ENCODE measurements at places on chromosomes 6 and 20.

DNA sequence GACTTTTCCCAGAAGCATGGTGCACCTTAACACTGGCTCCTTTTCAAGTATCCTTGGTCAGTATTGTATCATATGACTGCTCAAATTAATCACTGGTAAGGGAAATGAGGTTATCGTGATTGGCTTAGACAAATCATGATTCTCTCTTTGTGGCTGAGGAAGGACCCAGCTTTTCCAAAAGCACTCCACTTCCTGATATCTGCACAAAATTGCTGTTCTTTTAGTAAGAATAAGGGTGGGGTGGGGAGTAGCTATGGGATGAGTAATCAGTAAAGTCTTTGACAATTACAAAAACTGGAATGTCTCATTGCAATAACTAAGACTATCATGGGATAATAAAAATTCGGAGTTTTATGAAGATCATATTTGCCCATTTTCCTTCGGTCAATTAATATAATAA, 9.0 kb upstream of the RIPPLY2 start:
- DNase-seq = no peak

GRCh38 chr6:82086944-82087343, 160.6 kb downstream of the IBTK start:
- no peak for DNase-seq

GRCh38 chr20:38228436-38228835, 32.1 kb downstream of the KIAA1755 start:
- DNase-seq = no peak

DNA sequence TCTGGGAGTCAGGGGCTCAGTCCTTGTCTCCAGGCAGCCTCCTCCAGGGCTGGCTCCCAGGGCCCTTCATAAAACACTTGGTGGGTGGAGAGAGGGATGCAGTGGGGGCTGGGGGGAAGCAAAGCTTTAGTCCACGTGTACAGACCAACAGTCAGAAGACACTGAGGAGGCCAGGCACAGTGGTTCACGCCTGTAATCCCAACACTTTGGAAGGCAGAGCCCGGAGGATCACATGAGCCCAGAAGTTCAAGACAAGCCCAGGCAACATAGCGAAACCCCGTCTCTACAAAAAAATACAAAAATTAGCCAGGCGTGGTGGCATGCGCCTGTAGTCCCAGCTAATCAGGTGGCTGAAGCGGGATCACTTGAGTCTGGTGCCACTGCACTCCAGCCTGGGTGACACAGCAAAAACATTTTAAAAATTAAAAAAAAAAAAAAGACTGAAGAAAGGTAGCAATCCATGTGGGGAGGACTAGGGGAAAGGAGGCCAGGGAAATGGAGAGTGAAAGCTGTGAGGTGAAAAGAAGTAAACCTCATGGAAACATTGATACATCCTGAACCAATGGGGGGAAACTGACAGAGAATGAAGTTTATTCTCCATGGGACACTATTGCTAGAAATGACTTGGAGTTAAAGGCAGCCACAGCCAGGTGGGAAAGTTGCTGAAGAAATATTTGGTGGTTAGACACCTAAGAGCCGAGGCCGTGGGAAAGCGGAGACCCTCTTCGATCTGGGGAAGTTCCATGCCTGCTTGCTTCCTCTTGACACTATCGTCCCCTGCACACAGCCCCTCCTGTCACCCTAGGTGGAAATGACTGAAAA, 35.4 kb downstream of the PIM1 start:
- DNase-seq = no peak

DNA sequence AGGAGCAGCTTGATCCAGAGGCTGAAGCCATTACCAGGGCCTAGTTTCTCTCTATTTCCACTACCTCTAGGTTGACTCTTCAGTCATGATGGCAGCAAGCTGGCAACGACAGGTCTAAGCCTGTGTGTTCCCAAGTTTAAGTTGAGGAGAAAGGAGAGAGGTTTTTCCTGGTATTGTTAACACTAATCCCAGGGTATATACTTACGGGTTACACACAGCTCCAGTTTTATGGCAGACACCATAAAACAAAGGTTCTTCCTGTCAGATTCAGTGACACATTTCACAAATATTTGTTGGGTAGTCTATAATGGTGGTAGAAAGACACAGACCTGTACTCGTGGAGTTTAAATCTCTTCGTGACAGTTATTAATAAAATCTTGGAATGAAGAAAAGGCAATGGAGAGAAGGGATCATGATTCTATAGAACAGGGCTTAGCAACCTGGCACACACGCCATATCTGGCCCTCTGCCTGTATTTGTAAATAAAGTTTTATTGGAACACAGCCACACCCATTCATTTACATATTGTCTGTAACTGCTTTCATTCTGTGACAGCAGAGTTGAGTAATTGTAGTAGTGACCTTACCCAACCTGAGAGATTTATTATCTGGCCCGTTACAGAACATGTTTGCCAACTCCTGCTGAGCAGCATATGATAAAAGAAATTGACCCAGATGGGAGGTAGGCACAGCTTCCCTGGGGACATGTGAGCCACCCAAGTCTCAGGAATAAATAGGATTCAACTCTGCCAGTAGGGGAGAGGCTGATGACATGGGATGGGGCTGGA, 323.3 kb downstream of the CDH4 start:
- no peak for DNase-seq

All from left hindlimb (tissue), 1 donor.